ENCODE measurements at places on chromosomes 12 and 14.

DNA sequence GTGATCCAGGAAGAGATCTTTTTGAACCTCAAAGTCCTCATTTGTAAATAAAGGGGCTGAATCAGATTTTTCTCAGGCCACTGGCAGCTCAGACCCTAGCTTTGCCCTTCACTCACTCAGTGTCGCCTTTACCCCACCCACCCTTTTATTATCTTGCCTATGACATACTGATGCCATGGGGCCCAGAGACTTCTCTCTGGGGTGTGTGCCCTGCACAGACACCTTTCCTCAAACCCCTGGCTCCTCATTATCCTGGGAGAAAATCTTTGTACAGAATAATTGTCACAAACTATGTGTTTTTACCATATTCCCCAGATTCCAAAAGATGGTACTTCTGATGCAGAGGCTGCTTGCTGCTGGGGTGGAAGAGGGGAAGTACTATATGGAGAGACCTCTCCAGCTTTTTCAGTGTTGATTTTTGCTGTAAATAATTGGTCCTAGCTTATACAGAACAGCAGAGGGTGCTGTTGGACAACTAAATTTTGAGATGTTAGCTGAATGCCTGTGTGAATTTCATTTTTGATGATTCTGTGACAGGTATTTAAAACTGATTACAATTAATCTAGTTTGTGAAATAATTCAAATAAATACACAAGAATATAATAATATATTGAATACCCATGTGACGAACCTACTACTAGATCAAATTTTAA lies 53.9 kb upstream of the DCD start:
- no peaks in the 10 kb centered on the region for H3K36me3 ChIP-seq
- H3K27ac ChIP-seq, result no peak overlapping the region

DNA sequence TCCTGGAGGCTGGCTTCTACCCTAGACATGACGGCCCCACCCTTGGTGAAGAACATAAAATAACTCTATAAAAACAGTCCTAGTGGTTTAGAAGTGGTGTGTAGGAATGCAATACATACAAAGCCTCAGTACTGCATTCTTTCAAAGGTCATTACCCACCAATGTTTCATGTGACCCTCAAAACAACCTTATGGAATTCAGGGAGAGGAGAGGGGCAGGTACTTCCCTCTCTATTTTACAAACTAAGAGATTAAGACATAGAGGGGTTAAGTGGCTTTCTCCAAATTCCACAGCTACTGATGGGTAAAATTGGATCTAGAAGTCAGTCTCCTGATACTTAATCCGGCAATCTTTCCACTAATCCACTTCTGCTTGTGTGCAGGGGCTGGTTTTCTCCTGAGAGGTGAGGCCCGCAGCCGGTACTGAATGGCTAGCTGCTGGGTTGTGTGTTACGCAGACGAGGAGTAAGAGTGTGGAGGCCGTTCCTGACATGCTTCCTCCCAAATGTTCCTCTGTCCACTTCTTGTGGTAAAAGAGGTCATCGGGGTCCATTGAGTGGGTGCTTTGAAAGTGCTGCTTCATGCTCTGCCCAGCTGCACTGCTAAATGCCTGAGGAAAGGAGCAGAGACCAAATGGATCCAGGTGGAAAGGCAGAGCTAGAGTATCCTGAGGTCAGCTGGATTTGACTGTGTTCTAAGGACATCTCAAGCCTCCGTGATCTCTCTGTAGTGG lies 16.2 kb downstream of the SLC7A8 start:
- no peak for DNase-seq
- peaks cover 1% of the 10 kb centered on the region for H3K4me1 ChIP-seq
- H3K36me3 ChIP-seq, result no peaks in the 10 kb centered on the region
- no peak overlapping the region for H3K27ac ChIP-seq
- no peak overlapping the region for H3K4me3 ChIP-seq

DNA sequence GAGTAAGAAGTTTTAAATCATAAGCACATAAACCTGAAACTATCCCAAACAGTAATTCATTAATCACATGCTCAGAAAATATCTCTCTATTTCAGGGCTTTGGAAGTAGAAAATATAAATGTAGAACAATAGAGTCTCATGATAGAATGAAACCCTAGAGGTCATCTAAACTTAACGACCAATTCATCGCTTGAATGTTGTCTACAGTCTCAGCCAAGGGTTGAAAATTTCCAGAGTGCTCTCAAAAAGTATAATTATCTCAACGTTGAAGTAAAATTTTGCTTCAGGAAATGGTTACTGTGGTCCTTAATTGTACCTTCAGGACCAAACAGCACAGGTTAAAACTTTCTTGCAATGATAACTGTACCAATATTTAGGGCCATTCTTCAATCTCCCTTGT lies 1053.6 kb upstream of the SEL1L start:
- H3K4me1 ChIP-seq, result no peaks in the 10 kb centered on the region
- H3K27ac ChIP-seq, result no peak overlapping the region
- H3K27me3 ChIP-seq, result no peaks in the 10 kb centered on the region
- H3K4me3 ChIP-seq, result no peak overlapping the region
- no peaks in the 10 kb centered on the region for H3K36me3 ChIP-seq

GRCh38 chr14:100306998-100307765 lies 938 bp upstream of the SLC25A29 start:
- peaks cover 25% of the 10 kb centered on the region for H3K4me1 ChIP-seq
- H3K27ac ChIP-seq, result no peak overlapping the region
- no peaks in the 10 kb centered on the region for H3K36me3 ChIP-seq
- peaks cover 19% of the 10 kb centered on the region for H3K27me3 ChIP-seq
- H3K4me3 ChIP-seq, result peak overlapping the region; percentile 76
- DNase-seq, result no peak

- no peaks in the 10 kb centered on the region for H3K4me1 ChIP-seq
- H3K36me3 ChIP-seq, result no peaks in the 10 kb centered on the region
- DNase-seq, result no peak
- H3K4me3 ChIP-seq, result no peak overlapping the region
Measured at GRCh38 chr14:60222820-60223219, 26.2 kb upstream of the PPM1A start.

DNA sequence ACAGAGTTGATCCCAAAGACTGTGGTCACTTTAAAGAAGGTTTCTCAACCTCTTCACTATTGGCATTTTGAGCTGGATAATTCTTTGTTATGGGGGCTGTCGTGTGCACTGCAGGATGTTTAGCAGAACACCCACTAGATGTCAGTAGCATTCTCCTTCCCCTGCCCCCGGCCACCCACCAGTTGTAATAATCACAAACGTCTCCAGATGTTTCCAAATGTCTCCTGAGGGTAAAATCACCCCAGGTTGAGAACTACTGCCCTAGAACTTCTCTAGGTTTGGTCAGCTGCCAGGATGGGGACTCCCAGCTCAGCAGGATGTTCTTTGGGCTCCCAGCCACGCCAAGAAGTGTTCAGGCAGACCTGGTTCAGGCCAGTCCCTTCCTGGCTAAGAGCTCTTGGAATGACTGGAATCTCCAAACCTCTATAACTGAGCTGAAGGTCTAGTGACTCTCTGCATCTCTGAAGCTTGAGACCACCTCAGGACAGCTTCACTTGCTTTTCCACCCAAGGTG lies 12.5 kb upstream of the AJUBA start:
- no peak overlapping the region for H3K27ac ChIP-seq
- no peak for DNase-seq
- H3K4me3 ChIP-seq, result no peak overlapping the region
- peaks cover 2% of the 10 kb centered on the region for H3K4me1 ChIP-seq

DNA sequence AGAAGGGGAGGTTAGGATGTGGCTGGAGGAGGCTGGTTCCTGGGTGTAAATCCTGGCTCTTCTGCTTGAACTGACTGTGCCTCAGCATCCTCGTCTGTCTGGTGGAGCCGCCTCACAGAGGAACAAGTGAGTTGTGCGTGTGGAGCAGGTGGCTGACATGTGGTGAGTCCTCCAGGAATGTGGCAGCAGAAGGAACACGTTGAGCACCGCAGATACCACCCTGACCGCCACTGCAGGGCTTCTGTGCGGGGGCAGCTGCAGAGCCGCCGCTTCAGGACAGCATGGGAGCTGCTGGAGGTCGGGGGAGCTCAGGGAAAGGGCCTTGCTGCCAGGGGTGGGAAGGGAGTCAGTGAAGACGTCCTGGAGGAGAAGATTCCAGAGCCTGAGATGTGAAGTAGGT lies 48.9 kb downstream of the TRAF3 start:
- no peak overlapping the region for H3K27ac ChIP-seq
- peaks cover 10% of the 10 kb centered on the region for H3K36me3 ChIP-seq
- no peak for DNase-seq
- no peak overlapping the region for H3K4me3 ChIP-seq

- H3K36me3 ChIP-seq, result no peaks in the 10 kb centered on the region
- H3K4me3 ChIP-seq, result no peak overlapping the region
- no peak overlapping the region for H3K27ac ChIP-seq
- peaks cover 11% of the 10 kb centered on the region for H3K27me3 ChIP-seq
Measured at GRCh38 chr12:52214421-52214802, 18.6 kb upstream of the KRT7 start.

- peaks cover 28% of the 10 kb centered on the region for H3K27me3 ChIP-seq
- no peak overlapping the region for H3K27ac ChIP-seq
- no peaks in the 10 kb centered on the region for H3K36me3 ChIP-seq
- H3K4me3 ChIP-seq, result no peak overlapping the region
- H3K4me1 ChIP-seq, result no peaks in the 10 kb centered on the region
Measured at GRCh38 chr14:99875836-99876235, 82.6 kb downstream of the EML1 start.

- no peak for DNase-seq
- H3K27me3 ChIP-seq, result no peaks in the 10 kb centered on the region
- H3K4me3 ChIP-seq, result no peak overlapping the region
Measured at GRCh38 chr14:96050482-96050881, 11.3 kb downstream of the C14orf132 start.

All from T-helper 2 cell treated with Interferon-gamma antibody and Interleukin-4, amounts not matched to agents 5 μg/mL and 100 μg/mL, for 36 hours (primary cell).